ENCODE measurements at places on chromosomes 7 and 10.

GRCh38 chr10:128307820-128308219 is 181.6 kb upstream of the MKI67 start:
- H3K27me3 ChIP-seq, result no peaks in the 10 kb centered on the region
- H3K4me1 ChIP-seq, result no peaks in the 10 kb centered on the region
- DNase-seq, result no peak

- H3K36me3 ChIP-seq, result no peaks in the 10 kb centered on the region
- no peaks in the 10 kb centered on the region for H3K4me1 ChIP-seq
- H3K27me3 ChIP-seq, result no peaks in the 10 kb centered on the region
- H3K4me3 ChIP-seq, result no peak overlapping the region
Observed at GRCh38 chr10:93591065-93591808, 9.8 kb downstream of the RBP4 start.

DNA sequence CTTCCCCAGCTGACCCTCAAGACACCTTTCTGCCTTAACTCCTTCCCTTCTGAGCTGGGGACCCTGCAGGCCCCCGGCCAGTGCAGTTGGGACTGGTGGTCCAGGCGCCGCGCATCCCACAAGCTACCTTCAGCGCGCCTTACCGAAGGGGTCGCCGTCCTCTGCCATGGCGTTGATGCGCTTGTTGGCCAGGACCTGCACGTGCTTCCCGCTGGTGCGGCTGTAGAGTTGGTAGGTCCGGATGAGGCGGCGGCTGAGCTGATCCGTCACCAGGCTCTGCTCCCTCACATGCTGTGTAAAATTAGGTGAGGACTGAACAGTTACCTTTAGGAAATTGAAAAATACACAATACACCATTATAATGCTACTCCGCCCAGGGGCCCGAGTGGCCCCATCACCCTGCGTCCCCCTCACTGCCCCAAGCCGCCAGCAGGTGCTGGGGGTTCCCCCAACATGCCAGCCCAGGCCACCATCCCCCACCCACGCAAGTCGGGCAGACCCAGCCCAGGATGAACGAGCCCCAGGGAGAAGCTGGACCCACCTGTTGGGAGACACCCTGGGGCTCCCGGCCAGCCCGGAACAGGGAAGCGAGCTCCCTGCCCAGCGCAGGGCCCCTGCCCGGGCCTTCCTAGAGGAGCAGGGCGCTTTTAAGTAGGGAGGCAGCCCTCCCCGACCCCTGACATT is 1.2 kb downstream of the FGF8 start:
- H3K4me3 ChIP-seq, result no peak overlapping the region
- peaks cover 32% of the 10 kb centered on the region for H3K4me1 ChIP-seq
- H3K27me3 ChIP-seq, result peaks cover 56% of the 10 kb centered on the region
- H3K27ac ChIP-seq, result no peak overlapping the region
- no peaks in the 10 kb centered on the region for H3K36me3 ChIP-seq
- no peak for DNase-seq

GRCh38 chr10:113337142-113337541 is 215.7 kb upstream of the HABP2 start:
- no peak overlapping the region for H3K4me3 ChIP-seq
- H3K27ac ChIP-seq, result no peak overlapping the region
- no peak for DNase-seq
- H3K27me3 ChIP-seq, result no peaks in the 10 kb centered on the region

DNA sequence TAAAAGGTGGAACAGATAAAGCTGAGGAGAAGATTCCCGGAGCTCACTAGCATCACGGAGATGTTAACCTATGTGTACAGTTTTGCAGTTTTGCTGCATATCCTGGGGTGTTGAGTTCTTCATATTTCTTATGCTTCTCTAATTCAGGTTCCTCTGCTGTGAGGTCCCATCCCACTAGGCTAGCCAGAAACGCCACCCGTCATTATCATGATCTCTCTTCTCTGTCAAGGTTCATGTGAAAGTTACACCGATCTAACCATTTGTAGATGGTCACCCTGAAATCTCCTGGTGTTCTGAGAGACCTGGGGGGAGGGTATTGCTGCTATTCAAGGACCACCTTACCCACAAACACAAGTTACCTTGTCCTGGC is 136.3 kb downstream of the CCDC71L start:
- no peaks in the 10 kb centered on the region for H3K36me3 ChIP-seq
- no peak for DNase-seq
- H3K27me3 ChIP-seq, result no peaks in the 10 kb centered on the region
- H3K27ac ChIP-seq, result peak overlapping the region; percentile 13
- H3K4me1 ChIP-seq, result peaks cover 17% of the 10 kb centered on the region

DNA sequence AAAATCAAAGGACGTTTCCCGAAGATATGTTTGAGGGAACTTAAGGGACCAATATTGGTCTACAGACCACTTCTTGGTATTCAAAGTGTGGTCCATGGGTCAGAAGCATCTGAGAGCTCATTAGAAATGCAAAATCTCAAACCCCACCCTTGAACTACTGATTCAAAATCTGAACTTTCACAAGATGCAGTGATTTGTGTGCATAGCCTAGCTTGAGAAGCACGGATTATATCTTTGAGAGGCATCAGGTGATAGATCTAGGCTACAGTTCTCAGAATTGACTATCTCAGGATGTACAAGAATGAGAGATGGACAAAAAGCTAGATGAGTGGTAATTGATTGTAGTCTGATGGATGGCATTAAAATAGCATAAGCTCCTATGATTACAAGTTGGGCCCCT is 19.5 kb downstream of the CYP3A4 start:
- DNase-seq, result no peak
- no peak overlapping the region for H3K4me3 ChIP-seq
- no peaks in the 10 kb centered on the region for H3K27me3 ChIP-seq
- no peaks in the 10 kb centered on the region for H3K4me1 ChIP-seq
- H3K36me3 ChIP-seq, result no peaks in the 10 kb centered on the region

DNA sequence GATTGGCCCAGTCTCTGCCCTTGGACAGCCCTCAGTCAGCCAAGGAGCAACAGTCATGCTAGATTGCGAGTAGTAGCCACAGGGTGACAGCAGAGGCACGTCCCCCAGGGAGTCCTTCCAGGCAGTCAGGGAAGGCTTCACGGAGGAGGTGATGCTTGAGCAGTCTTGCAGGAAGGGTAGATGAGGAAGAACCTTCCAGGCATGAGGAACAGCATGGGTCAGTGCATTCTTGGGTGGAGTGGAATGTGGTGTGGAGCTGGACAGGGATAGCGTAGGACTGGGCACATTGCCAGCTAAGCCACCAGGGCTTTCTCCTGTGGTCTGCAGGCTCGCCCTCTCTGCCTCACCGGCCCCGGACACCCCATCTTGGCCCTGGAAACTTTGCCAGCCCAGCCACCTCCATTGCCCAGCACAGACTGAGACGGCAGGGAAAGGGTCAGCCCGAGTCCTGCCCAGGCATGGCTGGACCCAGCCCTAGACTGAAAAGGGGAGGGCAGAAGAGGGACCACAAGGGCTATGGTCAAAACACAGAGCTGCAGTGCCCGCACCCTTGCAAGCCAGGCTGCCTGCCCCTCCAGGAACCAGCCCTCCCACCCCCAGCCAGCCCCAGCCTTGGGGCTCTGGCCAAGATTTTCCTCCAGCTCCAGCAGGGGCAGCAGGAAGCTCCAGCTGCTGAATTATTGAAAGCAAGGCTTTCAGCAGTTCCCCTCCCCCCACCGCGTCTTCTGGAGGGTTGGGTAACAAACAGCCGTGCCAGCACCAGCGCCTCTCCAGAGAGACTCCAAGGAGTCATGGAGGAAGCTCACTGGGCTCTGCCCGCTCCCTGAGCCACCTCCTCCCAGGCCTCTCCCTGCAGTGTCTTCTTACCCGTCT is 18.7 kb downstream of the SRRM3 start:
- H3K4me1 ChIP-seq, result no peaks in the 10 kb centered on the region
- H3K27me3 ChIP-seq, result no peaks in the 10 kb centered on the region
- H3K36me3 ChIP-seq, result no peaks in the 10 kb centered on the region
- H3K4me3 ChIP-seq, result no peak overlapping the region

GRCh38 chr7:71507680-71508602 is 376.0 kb downstream of the GALNT17 start:
- DNase-seq, result no peak
- H3K27ac ChIP-seq, result no peak overlapping the region
- no peaks in the 10 kb centered on the region for H3K27me3 ChIP-seq

Data from CD4-positive, alpha-beta memory T cell (primary cell).